ENCODE measurements at places on chromosomes 2 and 18. TPM values are rescaled to one million over a fixed set of nuclear protein-coding genes. Genes with fewer than 3 reads are reported as not detected.

GRCh38 chr2:122851161-122851560 lies 1095.7 kb downstream of the TSN start:
- peaks cover 43% of the 10 kb centered on the region for H3K4me1 ChIP-seq
- DNase-seq, result peak; percentile 43
- no peaks in the 10 kb centered on the region for H3K27me3 ChIP-seq
- no peak overlapping the region for H3K4me3 ChIP-seq
- H3K27ac ChIP-seq, result peak overlapping the region; percentile 85

DNA sequence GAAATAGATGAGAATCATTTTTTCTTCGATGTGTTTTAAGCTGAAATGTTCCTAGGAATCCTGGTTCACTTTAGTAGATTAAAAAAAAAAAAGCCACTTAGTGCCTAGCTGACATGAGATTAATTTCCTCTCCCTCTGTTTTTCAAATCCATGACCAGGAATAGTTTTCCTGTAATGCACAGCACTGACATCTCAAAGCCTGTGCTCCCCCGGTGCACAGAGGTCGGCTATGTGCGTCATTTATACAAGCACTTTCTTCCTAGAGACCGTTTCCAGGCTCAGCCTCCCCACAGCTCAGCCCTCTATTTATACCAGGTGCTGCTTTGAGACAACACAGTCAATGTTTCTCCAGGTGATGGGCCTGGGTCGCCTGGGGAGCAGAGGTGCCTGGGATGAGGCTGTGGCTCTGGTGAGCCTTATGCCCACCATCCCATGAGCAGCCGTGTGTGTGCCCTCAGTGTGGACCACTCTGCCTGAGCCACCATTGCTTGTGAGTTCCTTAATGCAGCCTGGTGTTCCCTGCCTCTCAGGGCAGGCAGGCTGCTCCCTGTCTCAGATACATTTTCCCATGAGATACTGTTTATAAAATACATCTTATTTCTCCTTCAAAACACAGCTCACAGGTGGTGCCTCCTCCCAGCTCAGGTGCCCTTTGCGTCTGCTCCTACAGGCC lies 515.7 kb upstream of the HS6ST1 start:
- no peaks in the 10 kb centered on the region for H3K4me1 ChIP-seq
- no peak overlapping the region for H3K4me3 ChIP-seq
- H3K36me3 ChIP-seq, result no peaks in the 10 kb centered on the region
- no peak for DNase-seq

DNA sequence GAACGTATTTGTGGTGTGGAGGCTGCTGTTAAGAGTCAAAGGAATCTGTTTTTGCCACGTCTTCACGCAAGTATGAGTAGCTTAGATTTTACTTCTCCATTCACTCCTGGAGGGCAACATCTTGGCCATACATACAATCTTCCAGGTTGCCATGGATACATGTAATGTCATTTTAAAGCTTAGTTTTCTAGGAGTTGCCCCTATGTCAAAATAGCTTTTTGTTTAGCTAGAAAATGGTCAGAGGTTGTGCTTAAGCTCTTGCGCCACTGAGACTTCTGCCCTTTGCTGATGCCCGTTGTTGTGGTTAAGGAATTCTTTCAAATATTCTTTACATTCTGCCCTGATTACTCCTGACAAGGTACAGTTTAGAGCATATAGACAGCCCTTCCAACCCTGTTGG lies 245.4 kb upstream of the TFPI start:
- no peak for DNase-seq
- H3K27me3 ChIP-seq, result 0 out of 2 replicates have a peak, but pooled peaks cover 5% of the 10 kb centered on the region

The SOX11 gene
- not detected for total RNA-seq

- peaks cover 17% of the 10 kb centered on the region for H3K36me3 ChIP-seq
- H3K27me3 ChIP-seq, result no peaks in the 10 kb centered on the region
- no peak overlapping the region for H3K27ac ChIP-seq
- no peak for DNase-seq
- H3K4me1 ChIP-seq, result no peaks in the 10 kb centered on the region
These were observed 42.2 kb downstream of the KIDINS220 start for GRCh38 chr2:8794923-8795825.

Measured in PC-3 (cell line).